Ovary (tissue), 10 donors: ENCODE measurements at places on chromosomes 2 and 18. TPM values are rescaled to one million over a fixed set of nuclear protein-coding genes. Genes with fewer than 3 reads are reported as not detected.

Gene STPG4
- not detected for total RNA-seq

- no peak for DNase-seq
Measured at GRCh38 chr2:16239296-16239850, 299.0 kb downstream of the MYCN start.

GRCh38 chr2:173654161-173654895, 299.7 kb downstream of the CDCA7 start:
- DNase-seq = no peak

DNA sequence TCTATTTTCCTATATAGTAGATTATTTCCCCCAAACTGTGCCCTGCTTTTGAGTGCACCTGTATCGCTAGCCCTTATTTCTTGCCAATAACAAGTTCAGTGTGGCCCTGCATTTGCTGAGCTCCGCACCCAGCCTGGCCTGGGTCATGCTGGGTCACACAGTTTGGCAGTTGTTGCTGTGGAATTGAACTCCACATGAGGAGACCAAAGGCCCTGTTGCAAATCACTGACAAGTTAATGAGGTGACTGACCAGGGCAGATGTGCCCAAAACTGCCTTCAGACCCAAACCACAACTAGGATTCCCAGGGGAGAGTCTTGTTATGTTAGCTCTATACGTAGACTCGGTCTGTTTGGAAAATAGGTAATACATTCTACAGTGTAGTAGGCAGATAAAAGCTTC, 31.0 kb downstream of the COL4A4 start:
- no peak for DNase-seq

- no peak for DNase-seq
Measured at GRCh38 chr2:118128826-118129225, 40.6 kb downstream of the INSIG2 start.

GRCh38 chr2:32450851-32451250, 94.0 kb downstream of the BIRC6 start:
- DNase-seq = no peak

DNA sequence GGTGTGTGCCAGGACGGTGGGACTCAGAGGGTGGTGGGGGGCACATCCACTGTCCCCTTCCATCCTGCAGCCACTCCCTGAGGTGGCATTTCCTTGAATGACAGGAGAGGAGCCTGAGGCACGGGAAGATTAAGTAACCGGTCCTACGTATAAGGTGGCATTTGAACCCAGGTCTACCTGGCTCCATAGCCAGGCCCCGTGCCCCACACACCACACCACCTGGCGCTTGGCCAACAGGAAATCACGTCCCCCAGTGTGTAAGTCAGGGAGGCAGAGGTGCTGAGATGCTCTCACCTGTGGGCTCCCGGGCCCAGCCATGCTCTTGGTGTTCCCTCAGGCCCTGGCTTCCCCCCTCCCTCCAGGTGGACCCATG, 53.7 kb downstream of the HPCAL1 start:
- DNase-seq = no peak

DNA sequence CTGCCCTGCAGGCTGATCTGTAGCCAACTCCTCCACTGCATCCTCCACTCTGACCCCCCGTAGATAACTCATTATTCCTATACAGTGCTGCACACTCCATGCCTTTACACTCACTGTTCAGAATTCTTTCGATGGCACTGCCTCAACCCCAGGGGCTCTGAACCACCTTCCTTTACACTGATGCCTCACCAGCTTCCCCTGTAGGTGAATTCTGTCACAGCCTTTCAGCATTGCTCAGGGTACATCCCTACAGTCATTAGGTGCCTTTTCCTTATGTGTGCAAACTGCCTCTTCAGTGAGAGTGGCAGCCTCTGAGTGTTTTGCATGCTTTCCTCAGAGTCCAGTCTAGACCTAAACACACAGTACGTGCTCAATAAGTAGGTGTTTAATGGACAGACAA, 319.4 kb downstream of the LRRTM1 start:
- no peak for DNase-seq

GRCh38 chr2:188973641-188974040, 532 bp upstream of the COL3A1 start:
- DNase-seq = no peak

DNA sequence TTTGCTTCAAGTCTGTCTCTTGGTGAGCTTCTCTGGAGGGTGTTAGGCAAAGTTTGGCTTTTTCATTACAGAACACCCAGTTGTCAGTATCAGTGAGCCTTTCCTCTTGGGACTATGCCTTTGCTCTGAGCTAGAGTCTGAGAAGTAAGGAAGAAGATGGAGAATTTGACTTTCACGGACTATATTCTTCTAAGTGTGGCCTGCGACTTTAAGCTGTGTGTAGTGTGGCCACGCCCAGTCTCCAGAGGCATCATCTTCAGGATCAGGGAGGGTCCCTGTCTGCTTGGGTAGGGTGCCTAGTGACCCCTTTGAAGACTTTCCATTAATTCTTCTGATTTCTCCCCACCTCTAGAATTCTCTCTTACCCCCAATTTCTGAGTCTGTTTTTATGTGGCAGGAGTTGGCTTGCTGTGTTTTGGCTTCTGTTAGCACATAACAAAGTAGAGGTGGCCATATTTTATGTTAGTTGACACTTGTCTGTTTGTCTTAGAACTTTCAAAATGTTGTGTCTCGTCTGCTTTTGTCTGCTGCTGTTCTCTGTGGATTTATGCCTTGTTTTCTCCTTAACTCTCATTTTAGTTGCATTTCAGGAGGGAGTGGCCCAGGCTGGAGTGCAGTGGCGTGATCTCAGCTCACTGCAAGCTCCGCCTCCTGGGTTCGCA, 8.6 kb downstream of the PLEKHB2 start:
- DNase-seq = no peak

Gene SKOR2
- total RNA-seq = not detected

Gene CAPN14
- 0.12 TPM for total RNA-seq

DNA sequence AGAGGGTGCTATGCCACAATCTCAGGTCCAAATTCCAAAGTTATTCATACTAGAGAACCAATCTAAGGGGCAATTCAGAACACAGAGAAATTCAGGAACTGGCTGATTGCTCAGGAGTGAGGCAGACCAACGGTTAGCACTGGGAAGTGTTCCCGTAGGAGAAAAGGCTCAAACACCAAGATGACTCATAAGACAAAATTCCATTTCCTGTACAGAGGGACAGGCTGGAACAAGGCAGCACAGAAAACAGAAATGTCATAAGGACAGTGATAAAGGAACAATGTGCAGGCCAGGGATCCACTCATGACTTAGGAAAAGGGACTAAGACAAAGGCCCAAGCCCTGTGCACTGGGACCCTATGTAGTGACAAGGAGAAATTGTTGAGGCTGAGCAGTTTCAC, 54.2 kb downstream of the PDE1A start:
- DNase-seq = no peak

DNA sequence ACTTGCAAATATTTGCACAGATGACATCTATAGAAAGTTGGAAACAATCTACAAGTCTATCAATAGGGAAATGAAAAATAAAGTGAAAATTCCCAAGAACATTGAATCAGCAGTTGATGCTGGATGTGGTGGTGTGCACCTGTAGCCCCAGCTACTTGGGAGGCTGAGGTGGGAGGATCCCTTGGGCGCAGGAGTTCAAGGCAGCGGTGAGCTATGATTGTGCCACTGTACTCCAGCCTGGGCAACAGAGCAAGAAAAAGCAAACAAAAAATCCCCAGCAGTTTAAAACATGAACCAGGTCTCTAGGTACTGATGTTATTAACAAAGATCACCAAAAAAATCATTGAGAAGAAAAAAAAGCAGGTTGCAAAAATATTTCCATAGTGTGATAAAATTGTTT, 15.4 kb upstream of the NDUFV2 start:
- DNase-seq = no peak

- DNase-seq = no peak
Measured at GRCh38 chr2:38666556-38666910, 619 bp downstream of the GALM start.

DNA sequence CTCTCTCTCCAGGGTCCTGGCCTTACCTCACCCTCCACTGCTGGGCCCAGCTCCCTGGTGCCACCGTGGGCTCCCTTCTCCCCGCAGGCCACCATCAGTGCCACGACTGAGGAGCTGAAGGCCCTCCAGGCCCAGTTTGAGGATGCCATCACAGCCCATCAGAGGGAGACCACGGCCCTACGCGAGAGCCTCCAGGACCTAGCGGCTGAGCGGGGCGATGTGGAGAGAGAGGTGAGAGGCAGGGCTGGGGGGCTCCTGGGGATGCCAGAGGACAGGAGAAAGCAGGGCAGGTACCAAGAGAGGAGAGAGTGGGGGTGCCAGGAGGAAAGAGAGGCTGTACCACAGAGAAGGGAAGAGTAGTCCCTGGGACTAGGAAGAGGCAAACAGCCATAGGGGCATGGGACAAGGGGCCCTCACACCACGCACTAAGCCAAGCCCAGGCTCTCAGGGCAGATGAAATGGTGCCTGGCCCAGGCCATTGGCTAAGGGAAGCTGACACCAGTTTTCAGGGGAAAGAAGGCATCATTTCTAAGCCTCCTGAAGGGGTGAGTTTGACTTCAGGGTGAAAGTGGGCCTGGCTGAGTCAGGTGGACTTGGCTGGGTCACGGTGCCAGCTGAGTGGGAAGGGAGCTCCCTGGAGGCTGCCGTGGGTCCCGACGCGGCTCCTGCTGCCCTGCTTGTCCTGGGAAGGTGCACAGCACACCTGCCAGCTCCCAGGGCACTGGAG, 39.0 kb upstream of the SNED1 start:
- DNase-seq = no peak

GRCh38 chr18:919078-919477, 14.4 kb downstream of the ADCYAP1 start:
- no peak for DNase-seq

Gene FAM124B
- total RNA-seq = 0.99 TPM

Gene PEX13
- 16.5 TPM for total RNA-seq

- no peak for DNase-seq
Measured at GRCh38 chr2:216717491-216717901, 22.1 kb upstream of the IGFBP5 start.

Gene SAP130
- total RNA-seq = 28.2 TPM

DNA sequence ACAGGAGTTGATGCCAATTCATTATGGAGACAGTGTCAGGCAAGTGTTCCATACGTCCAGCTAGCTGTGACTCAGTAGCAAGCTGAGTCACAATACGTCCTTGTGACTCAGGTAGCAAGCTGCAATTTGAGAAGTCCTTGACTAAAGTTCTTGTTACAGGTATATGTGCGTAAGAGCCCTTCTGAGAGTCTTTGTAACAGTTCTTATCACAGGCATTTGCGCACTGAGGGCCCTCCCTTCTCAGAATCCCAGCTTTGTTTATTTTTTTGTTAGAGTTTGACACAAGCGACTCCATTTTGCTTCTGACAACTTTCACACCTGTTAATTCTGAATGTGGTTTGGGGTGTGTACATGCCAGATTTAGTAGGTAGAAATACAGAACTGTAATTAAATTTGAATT, 20.1 kb upstream of the ACMSD start:
- DNase-seq = no peak

GRCh38 chr2:11370377-11371091, 26.1 kb upstream of the ROCK2 start:
- DNase-seq = no peak

Gene RAB6C
- total RNA-seq = 0.12 TPM

Gene FTCDNL1
- 3.1 TPM for total RNA-seq

GRCh38 chr2:14125624-14126293, 506.8 kb upstream of the LRATD1 start:
- DNase-seq = no peak

GRCh38 chr2:159411460-159411859, 125.0 kb upstream of the WDSUB1 start:
- no peak for DNase-seq

GRCh38 chr2:17643031-17643615, 102.6 kb downstream of the VSNL1 start:
- DNase-seq = no peak

- DNase-seq = no peak
Measured at GRCh38 chr2:240111253-240111652, 24.9 kb downstream of the COPS9 start.

Gene PNPT1
- total RNA-seq = 17.5 TPM

DNA sequence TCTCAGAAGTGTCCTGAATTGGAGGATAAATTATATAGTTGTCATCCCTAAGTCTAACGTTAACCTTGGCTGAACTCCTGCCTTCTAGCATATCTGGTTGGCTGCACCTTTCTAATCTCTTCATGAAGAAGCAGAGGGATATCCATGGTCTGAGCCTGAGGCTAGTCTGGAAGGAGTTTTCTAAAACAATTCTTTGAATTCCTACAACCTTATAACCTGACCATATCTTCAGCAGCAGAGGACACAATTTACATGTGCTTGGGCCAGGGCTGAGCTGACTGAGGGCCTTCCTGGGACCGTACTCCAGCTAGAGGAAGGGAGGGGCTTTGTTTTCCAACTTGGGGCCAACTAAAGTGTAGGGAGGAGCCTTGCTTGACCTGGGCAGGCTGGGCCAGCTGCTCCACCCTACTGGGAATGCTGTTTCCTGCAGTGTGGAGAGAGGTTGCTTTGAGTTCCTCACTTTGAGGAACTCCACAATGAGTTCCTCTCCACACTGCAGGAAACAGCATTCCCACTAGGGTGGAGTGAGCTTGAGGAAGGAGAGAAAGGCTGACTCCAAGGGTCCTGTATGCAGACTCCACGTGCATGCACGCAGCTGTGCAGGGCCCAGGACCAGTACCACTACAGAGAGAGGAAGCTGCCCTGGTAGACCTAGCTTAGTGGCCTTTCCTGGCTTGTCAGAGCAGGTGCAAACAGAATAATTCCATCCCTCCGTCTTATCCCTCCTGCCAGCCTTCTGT, 19.6 kb downstream of the CEP68 start:
- peak; percentile 52 for DNase-seq

GRCh38 chr2:181421131-181421458, 36.1 kb upstream of the ITGA4 start:
- DNase-seq = no peak

GRCh38 chr2:46241344-46241743, 55.9 kb upstream of the EPAS1 start:
- DNase-seq = no peak

Gene CBLN2
- not detected for total RNA-seq

Gene SETBP1
- total RNA-seq = 23.0 TPM

Gene MFSD2B
- total RNA-seq = not detected

DNA sequence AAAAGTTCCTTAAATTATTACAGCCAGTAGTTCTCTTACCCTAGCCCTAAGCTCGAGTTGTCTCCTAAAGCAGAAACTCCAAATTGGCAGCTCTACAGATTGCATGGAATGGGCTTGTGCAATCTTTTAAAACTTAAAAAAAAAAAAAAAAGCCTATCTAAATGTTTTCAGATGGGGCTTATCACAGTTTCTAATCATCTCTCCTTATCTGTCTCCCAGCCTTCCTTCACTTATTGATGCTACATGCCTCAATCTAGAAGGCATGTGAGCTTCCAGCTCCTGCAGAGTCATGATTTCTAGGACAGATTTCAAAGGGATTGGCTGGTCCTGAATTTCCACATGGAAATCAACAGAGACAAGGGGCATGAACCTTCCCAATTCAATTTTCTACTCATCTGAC, 33.1 kb upstream of the PELI1 start:
- DNase-seq = no peak
